Hepatic stellate cell (primary cell): ENCODE measurements at places on chromosomes 16 and 17.

GRCh38 chr16:84768061-84768807, 51.6 kb upstream of the CRISPLD2 start:
- no peak for DNase-seq

DNA sequence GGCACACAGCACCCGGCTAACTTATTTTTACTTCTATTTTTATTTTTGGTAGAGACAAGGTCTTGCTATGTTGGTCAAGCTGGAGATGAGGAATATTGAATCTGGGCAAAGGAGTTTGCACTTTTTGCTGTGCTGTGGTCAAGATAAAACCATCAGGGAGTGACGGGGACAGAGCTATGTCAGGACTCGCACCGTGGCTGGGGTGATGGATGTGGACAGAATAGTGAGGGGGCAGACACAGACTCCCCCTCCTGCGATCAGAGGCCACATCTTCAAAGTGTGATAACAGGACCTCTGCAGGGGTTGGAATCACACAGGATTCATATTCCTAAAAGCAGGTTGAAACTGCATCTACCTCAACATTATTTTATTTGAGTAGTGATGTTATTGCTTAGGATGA, 25.6 kb downstream of the IL21R start:
- DNase-seq, result no peak

DNA sequence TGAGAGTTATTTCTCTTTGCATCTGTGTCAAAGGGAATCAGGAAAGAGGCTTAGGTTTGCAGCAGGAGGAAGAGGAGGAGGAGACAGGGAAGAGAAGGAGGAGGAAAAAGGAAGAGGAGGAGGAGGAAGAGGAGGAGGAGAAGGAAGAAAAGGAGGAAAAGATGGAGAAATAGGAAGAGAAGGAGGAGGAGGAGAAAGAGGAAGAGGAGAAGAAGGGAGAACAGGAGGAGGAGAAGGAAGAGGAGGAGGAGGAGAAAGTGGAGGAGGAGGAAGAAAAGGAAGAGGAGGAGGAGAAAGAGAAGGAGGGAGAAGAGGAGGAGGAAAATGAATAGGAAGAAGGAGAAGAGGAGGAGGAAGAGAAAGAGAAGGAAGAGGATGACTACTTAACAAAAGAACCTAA, 459.1 kb downstream of the GRIN2A start:
- no peak for DNase-seq

- no peak for DNase-seq
Measured at GRCh38 chr16:17331071-17331607, 139.6 kb downstream of the XYLT1 start.

GRCh38 chr16:85401370-85401916, 211.7 kb upstream of the GSE1 start:
- DNase-seq, result no peak

- no peak for DNase-seq
Measured at GRCh38 chr17:79630126-79630525, 19.3 kb upstream of the RBFOX3 start.

GRCh38 chr17:49603720-49604119, 28.0 kb downstream of the NXPH3 start:
- DNase-seq, result no peak

- DNase-seq, result no peak
Measured at GRCh38 chr17:56849131-56849530, 15.2 kb downstream of the DGKE start.

GRCh38 chr16:58160855-58161254, 31.7 kb upstream of the CFAP20 start:
- DNase-seq, result no peak

- peak; percentile 19 for DNase-seq
Measured at GRCh38 chr17:61863801-61864126, 436 bp upstream of the BRIP1 start.

DNA sequence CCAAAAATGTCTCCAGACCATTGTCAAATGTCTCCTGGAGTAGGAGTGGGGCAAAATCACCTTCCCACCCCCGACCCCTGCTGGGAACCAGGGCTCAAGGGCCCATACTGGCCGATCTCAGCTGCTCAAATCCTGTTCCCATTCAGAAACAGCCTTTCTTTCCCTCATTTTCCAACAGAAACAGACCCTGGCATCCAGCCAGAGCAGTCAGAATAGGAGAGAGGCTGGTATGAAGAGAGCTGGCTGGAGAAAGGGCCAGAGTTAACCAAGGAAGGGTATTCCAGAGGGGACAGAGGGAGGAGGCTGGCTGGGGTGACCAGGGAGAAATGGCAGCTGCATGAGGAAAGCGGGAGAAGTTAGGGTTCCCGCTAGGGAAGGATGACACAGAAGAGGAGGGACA, 199.1 kb downstream of the XYLT1 start:
- no peak for DNase-seq

GRCh38 chr16:82911925-82912324, 285.2 kb downstream of the CDH13 start:
- no peak for DNase-seq

- DNase-seq, result peak; percentile 78
Measured at GRCh38 chr17:82300707-82301270, 16.6 kb downstream of the CD7 start.

GRCh38 chr17:66542967-66543520, 240.6 kb downstream of the PRKCA start:
- peak; percentile 59 for DNase-seq

DNA sequence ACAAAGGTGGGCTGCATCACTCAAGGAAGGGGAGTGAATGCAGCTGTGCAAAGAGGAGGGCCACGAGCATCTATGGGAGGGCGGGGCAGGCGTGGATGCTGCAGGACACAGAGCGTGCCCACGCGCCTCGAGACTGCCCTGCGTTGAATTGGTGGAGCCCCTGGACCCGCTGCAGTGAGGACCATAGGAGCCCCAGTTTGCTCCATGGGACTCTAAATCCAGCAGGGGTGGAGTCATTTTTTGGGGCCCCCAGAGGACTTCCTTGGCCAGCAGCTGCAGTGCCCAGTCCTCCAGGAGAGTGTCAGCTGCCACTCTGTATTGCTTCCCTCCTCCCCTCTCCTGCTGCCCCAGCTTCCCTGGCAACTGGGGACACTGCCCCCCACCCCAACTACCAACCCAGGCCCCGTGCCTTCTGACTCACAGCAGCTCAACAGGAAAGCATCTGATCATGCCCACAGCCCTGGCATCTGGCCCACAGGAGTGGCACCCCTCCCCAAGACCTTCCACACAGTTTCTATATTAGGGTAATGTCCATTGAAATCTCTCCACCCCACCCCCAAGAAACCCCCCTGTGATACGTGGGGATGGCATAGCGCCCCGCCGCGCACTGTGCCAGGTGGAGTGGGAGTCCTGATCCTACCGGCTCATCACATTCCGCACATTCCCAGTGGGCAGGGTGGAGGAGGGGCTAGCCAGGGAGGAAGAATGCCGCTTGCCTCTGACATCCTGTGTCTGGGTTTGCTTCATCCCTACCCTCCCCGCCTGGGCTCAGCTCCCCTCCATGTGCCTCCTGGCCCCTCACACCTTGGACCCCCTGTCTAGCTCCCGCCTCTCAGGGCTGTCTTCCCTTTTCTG, 27.8 kb upstream of the ITGA3 start:
- no peak for DNase-seq

DNA sequence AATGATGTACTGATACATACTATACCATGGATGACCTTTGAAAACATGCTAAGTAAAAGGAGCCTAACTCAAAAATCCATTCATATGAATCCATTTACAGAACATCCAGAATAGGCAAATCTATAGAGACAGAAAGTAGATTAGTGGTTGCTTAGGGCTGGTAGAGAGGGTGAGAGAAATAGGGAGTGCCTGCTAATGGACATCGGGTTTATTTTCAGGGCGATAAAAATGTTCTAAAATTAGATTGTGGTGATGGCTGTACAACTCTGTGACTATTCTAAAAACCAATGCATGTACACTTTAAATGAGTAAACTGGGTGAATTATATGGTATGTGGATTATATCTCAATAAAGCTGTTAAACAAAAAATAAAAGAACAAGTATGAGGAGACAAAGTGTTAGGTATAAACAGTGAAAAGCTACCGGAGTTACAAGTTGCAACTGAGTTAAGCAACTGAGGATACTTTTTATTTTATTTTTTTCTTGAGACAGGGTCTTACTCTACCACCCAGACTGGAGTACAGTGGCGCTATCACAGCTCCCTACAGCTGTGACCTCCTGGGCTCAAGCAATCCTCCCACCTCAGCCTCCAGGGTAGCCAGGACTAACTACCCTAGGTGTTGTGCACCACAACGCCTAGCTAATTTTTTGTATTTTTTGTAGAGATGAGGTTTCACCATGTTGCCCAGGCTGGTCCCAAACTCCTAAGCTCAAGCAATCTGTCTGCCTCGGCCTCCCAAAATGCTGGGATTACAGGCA, 75.5 kb upstream of the CORO6 start:
- no peak for DNase-seq

DNA sequence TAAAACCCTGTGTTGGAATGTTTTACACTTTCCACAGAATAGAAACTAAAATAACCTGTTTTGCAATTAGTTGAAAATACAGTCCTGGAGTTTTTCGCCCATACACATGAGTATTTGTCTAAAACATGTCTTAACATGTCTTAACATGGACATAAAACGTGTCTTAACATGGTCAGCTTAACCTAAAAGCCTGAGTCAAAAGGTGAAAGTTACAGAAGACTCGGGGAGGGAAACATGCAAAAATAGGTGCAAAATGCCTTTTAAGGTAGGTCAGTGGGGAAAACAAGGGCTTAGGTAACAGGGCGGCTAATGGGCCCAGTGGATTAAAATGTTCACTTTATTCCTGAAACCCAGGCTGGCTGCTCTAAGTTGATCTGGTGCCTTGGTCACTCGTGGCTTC, 56.1 kb upstream of the RBL2 start:
- no peak for DNase-seq

GRCh38 chr17:79702034-79702433, 28.7 kb upstream of the ENPP7 start:
- DNase-seq, result no peak

GRCh38 chr16:84883301-84883700, 63.5 kb downstream of the CRISPLD2 start:
- no peak for DNase-seq

DNA sequence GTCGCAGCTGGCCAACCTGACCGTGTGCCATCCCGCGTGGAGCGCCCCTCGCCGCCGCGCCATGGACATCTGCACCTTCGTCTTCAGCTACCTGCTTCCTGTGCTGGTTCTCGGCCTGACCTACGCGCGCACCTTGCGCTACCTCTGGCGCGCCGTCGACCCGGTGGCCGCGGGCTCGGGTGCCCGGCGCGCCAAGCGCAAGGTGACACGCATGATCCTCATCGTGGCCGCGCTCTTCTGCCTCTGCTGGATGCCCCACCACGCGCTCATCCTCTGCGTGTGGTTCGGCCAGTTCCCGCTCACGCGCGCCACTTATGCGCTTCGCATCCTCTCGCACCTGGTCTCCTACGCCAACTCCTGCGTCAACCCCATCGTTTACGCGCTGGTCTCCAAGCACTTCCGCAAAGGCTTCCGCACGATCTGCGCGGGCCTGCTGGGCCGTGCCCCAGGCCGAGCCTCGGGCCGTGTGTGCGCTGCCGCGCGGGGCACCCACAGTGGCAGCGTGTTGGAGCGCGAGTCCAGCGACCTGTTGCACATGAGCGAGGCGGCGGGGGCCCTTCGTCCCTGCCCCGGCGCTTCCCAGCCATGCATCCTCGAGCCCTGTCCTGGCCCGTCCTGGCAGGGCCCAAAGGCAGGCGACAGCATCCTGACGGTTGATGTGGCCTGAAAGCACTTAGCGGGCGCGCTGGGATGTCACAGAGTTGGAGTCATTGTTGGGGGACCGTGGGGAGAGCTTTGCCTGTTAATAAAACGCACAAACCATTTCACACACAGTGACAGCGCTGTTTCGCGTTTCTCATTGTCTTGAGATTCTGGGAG, 2.0 kb upstream of the ZACN start:
- DNase-seq, result no peak

DNA sequence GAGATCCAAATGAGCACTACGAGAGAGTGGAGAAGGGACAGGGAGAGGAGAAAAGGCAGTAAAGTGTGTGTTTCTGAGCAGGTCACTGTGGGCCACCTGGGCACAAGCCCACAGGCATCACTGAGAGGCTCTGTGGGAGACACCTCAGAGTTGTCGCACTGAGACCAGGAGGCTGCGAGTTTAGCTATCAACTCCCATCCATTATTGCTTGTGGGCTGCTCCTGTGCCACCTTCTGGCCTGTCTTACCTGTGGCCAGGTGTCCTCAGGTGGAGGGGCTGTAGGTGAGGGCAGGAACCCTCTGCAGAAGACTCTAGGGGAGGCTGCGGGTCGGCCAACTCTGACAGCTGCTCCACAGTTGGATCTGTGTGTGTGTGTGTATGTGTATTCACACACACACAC, 2.5 kb upstream of the PRR29 start:
- DNase-seq, result no peak
